ENCODE measurements at places on chromosomes 2 and 18. TPM values are rescaled to one million over a fixed set of nuclear protein-coding genes. Genes with fewer than 3 reads are reported as not detected.

GRCh38 chr2:20176760-20177159, 48.2 kb downstream of the SDC1 start:
- no peak for DNase-seq

GRCh38 chr18:4125224-4125623, 329.9 kb downstream of the DLGAP1 start:
- no peak for DNase-seq

DNA sequence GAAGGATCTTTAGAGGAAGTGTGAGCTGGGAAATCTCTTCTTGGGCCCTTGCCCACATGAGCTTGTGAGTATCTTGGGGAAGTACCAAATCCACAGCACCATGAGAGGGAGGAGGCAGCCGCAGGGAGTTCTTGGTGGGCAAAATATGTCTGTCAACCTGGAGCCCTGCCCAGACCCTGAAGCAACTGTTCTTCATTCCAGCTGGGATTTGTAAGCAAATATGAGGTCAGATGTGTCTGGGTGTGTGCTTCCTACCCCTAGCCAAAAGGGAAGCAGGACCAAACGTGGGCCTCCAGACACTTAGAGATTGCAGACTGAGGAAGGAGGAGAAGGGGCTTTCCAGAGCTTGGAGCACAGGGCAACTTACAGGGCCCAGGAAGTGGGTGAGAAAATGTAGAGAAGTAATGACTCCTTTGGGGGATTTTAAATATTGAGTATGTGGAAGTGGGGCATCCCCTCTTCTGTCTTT, 41.9 kb downstream of the TMEM247 start:
- DNase-seq: no peak

DNA sequence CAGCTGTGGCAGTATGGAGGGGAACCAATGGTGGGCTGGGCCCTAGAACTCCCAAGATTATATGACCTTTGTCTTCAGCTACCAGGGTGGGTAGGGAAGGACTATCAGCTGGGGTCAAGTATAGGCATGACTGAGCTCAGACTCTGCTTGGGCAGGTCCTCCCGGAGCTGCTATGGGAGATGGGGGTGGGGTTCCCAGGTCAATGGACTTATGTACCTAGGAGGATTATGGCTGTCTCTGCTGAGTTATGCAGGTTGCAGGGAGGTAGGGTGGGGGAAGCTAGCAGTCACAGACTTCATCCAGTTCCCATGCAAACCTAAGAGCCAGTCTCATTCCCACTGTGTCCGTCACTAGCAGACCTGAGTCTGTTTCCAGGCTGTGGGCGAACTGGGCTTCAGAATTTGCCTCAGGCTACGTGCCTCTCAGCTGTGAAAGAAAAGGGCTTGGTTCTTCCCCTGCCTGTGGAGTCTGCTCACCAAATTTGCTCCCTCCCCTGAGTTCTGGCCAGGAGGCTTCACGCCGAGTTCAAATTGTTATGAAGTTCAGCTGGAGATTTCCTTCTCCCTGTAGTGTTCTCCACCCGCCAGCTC, 985.8 kb upstream of the NRXN1 start:
- DNase-seq: no peak

- DNase-seq: no peak
These were observed 8.6 kb upstream of the KCNE4 start for GRCh38 chr2:223043164-223043941.

DNA sequence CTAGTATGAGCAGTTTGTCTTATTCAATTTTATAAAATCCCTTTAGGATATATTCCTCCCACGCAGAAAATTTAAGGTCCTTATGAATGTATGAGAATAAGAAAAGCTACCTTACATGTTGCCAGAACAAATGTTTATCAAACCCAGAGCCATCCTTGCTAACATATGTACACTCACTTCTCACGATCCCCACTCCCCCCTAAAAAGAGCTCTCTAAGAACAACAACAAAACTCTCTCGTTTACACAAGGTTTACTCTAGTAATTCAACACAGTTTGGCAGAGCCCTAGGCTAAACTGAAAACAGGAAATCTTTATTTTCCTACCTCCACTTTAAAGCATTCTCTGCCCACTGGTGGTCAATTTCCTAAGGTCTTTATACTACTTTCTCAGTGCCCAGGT, 504.9 kb downstream of the ZEB2 start:
- no peak for DNase-seq

DNA sequence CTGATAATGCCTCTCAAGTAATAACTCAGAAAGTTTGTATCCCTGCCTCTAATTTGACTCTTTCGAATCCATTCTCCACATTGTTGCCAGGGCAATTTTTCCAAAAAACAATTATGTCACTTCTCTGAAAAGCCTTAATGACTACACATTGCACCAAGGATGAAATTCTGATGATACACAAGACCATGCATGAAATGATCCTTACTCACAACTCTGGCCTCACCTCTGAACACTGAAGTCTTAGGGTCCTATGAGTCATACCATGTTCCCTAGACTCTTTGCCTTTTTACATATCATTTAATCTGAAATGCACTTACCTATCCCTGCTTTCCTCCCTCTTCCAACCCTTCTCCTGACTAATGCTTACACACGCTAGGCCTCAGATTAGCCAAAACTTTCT, 51.0 kb downstream of the WDPCP start:
- no peak for DNase-seq

GRCh38 chr2:20148426-20148922, 76.5 kb downstream of the SDC1 start:
- DNase-seq: peak; percentile 43

GRCh38 chr2:25159949-25160348, 8.4 kb downstream of the POMC start:
- no peak for DNase-seq

DNA sequence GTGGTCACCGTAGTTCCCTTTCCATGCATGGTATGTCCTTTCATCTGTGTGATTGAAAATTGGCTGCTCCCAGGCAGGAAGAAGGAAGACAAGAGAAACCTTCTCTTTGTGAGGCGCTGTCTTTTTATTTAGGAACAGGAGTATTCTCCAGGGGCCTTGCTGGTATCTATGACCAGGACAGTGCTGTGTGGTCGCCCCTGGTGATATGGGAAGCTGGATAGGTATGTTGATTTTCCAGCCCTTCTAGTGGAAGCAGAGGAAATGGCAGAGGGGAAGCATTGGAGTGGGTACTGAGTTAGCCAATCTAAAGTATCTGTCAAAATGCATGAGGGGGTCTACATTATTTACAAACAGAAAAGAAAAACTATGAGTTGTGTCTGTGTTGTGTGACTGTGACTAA, 226.6 kb downstream of the MTX2 start:
- DNase-seq: no peak

DNA sequence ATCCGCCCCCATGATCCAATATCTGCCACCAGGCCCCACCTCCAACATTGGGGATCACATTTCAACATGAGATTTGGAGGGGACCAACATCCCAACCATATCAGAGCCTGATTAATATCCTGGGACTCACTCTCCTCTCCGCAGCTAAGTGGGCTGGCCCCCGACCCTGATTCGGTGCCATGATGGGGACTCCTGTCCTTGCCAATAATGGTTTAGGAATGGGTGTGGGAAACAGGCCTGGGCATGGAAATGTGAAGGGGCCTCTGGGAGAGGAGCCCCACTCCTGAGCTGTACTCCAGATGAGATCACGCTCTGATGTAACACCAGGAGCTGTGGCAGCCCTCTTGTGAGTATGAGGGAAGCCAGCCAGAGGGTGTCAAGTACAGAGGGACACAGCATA, 77.3 kb upstream of the SMAD7 start:
- no peak for DNase-seq

DNA sequence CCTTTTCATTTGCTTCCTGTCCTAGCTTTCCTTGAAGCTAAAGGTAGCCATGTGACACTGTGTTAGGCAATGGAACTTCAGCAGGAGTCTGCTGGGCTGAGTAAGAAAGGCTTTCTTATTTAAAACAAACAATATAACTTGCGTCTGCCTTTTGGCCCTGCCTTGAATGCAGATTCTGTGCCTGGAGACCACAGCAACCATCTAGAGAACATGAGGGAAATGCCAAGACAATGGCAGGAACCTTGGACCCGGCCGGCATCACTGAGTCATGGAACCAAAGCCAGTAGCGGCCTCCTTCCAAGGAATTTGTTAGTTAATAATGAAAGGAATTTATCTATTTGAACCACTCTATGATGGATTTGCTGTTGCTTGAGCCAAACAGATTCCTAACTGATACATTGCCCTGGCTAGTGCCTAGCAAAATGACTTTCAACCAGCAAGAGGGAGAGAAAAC, 207.5 kb upstream of the EPHA4 start:
- no peak for DNase-seq

GRCh38 chr2:213016166-213016983, 135.0 kb downstream of the IKZF2 start:
- no peak for DNase-seq

- DNase-seq: no peak
These were observed 6.2 kb upstream of the SPOPL start for GRCh38 chr2:138495384-138495783.

DNA sequence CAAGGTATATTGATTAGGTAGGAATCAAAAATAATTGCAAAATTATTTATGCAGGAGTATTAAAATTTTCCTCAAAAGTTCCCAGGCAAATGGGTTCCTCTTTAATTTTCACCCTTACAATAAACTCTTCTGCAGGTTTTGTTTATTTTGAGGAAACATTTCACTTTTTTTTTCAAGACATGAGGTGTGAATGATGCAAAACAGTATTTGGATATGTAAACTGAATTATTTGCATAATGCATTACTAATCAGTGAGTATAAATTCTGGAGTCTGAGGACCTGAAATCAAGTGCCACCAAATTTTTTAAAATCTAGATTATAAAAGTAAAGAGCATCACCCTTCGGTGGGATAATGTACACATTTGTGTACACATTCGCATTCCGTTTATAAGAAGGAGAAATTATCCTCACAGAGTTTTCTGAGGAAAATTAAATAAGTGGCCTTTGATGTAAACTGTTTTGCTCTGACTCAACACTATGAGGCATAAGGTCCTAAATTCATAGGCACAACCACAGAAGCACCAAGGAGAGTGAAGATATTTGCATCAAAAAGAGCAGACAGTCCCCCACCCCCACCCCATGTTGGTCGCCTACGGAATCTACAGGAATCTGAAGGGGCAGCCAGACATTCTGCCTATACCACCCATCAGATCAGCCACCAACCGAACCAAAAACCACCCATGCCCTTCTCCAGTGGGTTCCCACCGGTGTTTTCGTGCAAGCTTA, 33.1 kb downstream of the BCL11A start:
- DNase-seq: no peak

DNA sequence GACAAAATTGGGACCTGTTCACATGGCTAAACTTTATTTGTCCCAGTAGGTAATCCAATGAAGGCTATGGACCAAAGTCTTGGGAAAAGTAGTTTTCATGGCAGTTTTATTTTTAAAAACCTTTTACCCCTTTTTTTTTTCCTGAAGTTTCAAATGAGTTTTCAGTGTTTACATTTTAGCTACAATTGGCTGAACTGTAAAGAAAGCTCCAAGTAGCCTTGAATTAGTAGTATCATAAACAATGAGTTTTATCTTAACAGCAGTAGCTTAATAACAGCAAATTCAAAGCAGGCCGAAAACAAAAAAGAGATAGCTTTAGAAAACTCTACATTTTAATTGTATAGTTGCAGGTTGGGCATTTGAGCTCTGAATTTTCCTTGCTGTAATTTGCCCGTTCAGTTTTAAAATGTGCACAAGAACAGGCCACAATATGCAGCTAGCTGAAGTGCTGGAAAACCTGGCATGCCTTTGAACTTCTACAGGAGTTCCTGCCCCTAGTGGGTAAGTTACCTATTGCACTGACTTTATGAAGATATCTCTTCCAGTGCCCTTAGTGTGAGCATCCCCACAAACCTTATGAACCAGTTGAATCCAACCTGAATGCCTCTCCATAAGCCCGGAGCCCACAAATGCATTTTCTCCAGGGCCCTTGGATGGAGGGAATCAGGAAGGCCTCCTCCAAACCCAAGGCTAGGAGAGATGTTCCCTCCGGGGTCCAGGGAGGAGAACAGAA, 106.7 kb downstream of the XRCC5 start:
- no peak for DNase-seq

DNA sequence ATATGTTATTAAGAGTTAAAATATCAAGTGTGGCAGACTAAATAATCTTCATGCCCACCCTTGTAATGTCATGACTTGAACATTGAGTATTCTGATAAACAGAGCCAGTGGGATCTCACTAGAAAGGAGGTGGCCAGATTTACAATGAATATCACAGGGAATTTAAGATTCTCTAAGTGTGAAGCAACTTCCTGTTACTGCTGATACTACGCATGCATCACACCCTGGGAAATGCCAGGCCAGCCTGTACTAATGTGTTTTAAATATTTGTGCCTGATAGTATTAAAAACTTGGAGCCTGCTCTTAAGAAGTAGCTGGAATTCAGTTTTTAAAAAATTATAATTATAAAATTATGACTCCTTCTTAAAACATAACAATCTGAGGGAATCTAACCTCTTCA, 148.3 kb downstream of the LAMA3 start:
- DNase-seq: no peak

- DNase-seq: no peak
These were observed 6.1 kb downstream of the SP100 start for GRCh38 chr2:230422149-230422548.

- no peak for DNase-seq
These were observed 45.2 kb downstream of the MAIP1 start for GRCh38 chr2:200000444-200001163.

DNA sequence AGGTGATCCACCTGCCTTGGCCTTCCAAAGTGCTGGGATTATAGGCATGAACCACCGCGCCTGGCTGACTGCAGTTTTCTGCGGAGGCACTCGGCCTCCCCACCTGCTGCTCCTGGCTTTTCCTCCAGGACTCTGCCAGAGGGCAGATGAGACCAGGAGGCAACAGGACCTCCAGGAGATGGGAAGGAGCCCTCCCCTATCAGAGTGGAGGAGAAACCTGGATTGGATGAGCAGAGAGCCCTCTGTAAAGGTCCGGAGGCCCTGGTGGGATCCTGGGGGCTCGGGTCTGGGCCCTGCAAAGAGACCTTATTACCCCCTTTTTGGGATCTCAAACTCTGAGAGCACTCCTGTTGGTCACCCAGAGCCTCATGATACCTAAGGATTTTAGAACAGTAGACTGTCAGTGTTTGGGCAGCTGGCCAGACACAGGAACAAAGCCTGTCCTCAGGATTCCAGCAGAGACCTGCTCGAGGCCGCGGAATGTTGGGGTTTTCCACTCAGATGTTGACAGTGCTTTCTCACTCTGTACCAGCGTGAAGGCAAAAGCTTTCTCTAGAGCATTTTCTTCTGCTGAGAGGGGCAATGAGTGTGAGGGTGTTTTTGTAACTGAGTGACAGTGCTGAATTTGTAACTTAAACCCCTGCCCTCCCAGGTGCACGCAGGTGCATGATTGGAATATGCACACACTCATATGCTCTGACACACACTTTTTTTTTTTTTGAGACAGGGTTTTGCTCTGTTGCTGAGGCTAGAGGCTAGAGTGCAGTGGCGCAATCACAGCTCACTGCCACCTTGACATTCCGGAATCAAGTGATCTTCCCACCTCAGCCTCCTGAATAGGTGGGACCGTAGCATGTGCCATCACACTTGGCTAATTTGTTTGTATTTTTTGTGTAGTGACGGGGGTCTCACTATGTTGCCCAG, 48.4 kb downstream of the NPPC start:
- DNase-seq: peak; percentile 53

The PMAIP1 gene
- 16.5 TPM for total RNA-seq

The MAP4K3 gene
- total RNA-seq: 38.4 TPM

The ALPG gene
- 1.2 TPM for total RNA-seq

The GKN1 gene
- total RNA-seq: not detected

The ZNF804A gene
- total RNA-seq: not detected

The LINC00305 gene
- not detected for total RNA-seq

The REG3A gene
- total RNA-seq: not detected

The KIF1A gene
- total RNA-seq: not detected

Data from PC-9 (cell line).